ENCODE measurements at places on chromosomes 3 and 15.

DNA sequence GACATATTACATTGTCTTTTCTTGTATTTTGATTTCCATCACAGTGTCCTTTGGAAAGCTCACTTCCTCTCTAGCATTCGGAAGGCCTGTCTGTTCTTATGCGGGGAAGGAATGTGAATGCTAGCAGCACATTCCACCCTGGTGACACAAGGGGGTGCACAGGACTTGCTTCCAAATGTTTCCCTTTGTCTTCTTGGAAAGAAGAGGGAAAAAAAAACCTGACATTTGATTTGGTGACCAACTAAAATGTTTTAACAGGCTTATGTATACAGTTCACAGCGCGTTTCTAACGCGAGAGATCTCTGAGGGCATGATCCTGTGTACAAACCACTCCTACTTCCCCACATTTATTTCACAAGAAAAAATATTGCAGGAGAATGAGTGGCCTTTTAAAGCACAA is 107.6 kb upstream of the FXR1 start:
- DNase-seq, result no peak

GRCh38 chr15:90059208-90059985 is 42.9 kb downstream of the IDH2 start:
- peak; percentile 39 for DNase-seq

DNA sequence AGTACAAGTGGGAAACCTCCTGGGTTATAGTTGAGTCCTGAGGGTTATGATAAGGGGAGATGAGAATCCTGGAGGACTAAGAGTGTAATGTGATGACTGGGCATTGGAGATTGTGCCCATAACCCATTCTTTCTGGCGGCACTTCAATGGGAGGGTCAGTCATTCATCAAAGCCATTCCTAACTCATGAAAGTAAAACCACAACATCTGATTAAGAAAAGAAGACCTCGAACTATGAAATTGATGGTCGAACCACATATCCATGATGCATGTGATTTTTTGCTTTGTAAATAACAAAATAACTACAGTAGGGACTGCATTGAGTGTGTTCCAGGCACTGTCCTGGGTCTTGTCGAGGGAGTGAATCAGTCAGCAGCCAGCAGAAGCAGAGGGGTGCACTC is 215.1 kb downstream of the SHQ1 start:
- no peak for DNase-seq

DNA sequence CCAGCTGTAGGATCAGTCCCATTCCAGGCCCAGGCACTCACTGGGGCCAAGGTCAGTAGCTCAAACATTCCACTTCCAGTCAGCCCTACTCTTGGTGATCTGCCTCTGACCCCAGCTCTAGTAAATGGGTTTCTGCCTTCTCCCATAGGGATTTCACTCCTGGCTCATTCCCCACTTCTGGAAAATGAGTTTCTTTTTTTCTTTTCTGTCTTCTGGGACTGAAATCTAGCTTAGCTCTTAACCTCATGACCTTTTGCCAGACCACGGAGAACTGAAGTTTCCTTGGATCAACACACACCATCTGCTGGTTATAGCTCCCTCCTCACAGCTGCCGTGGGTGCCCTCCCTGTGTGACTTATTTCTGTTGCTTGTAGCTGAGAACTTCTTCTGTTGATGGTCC is 21.3 kb downstream of the MME start:
- no peak for DNase-seq

GRCh38 chr15:34851751-34852150 is 56.4 kb upstream of the ACTC1 start:
- DNase-seq, result no peak

DNA sequence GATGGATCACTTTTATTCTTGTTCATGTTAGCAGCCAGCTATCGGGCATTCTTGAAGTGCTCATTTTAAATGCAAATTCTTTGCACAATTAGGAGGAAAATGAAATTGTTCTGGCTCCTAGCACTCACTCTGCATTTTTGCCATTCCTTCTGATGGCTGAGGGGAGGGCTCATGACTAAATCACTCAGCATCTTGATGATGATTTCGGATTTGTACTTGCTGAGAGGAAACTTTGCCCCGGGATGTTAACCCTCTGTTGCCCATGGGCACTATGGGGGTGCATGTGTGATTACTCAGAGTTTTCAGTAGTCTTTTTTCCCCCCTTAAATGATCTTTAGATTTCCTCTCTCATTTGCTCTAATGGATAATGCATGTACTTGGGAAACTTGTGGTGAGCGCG is 299.6 kb upstream of the C2CD4B start:
- DNase-seq, result no peak

- peak; percentile 35 for DNase-seq
Observed at GRCh38 chr3:156535162-156535627, 19.7 kb downstream of the SSR3 start.

DNA sequence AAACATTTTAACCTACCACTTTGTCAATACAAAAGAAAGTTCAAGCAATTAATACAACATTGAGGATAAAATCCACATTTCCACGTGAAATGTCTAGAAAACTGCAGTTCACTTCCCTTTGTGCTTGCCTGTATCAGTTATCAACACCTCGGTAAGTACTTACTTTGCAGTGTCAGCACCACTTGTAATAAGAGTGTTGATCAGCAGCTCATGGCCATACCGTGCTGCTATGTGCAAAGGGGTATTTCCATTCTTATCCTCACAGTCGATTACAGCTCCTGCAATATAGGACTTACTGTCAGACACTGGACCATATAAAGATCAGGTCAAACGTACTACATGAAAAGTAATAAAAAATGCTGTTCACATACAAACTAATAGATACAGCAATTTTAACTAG is 84.4 kb downstream of the ANKRD28 start:
- no peak for DNase-seq

- DNase-seq, result no peak
Observed at GRCh38 chr3:158711886-158712285, 20.4 kb downstream of the RARRES1 start.
